Psoas muscle (tissue), 8 donors: ENCODE measurements at places on chromosomes 2 and 18. TPM values are rescaled to one million over a fixed set of nuclear protein-coding genes. Genes with fewer than 3 reads are reported as not detected.

Gene VAMP5
- 58.1 TPM for total RNA-seq

Gene FSIP2
- total RNA-seq, result not detected

Gene RAD51AP2
- not detected for total RNA-seq

Gene GLI2
- total RNA-seq, result 0.71 TPM

Gene COLEC11
- 0.79 TPM for total RNA-seq

Gene RAB31
- 5.3 TPM for total RNA-seq

Gene SPP2
- not detected for total RNA-seq

Gene PLGLB2
- total RNA-seq, result 1.2 TPM
